Heart right ventricle (tissue), 16 donors: ENCODE measurements at places on chromosomes 5 and 9. TPM values are rescaled to one million over a fixed set of nuclear protein-coding genes. Genes with fewer than 3 reads are reported as not detected.

DNA sequence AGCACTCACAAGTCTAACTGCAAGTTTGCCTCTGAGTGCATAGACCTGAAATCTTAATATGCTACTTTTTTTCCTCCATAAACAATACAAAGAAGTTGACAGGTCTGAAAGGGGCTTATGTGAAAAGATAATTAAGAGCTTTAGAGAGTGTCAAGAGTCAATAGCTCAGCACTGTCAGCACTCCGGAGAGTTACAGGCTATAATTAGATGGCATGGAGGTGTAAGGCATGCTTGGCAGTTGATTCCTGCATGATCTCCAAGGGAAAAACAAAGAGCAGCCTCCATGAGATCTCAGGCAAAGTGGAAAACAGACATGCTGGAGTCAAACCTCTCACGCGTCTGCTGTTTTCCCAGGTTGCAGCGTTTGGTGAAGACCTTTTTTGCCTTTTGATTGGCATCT is 468.7 kb downstream of the TLE4 start:
- DNase-seq: no peak

DNA sequence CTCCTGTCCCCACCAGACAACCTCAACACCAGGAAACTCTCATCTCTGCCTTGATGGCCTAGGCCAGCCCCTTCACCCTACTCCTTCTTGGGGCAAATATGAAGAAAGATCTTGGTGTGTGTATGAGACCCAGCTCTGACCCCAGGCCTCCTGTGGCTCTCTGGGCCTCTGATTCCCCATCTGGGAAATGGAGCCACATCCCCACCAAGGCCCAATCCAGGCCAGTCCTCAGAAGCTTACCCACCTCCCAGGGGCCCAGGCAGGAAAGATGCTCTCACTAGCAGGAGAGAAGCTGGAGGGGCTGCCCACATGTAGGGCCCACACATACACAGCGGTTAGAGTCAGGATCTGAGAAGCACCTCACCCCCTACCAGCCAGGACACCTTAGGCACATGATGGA is 38.9 kb downstream of the BICD2 start:
- no peak for DNase-seq

GRCh38 chr5:146902471-146902870 is 23.9 kb upstream of the PPP2R2B start:
- no peak for DNase-seq

DNA sequence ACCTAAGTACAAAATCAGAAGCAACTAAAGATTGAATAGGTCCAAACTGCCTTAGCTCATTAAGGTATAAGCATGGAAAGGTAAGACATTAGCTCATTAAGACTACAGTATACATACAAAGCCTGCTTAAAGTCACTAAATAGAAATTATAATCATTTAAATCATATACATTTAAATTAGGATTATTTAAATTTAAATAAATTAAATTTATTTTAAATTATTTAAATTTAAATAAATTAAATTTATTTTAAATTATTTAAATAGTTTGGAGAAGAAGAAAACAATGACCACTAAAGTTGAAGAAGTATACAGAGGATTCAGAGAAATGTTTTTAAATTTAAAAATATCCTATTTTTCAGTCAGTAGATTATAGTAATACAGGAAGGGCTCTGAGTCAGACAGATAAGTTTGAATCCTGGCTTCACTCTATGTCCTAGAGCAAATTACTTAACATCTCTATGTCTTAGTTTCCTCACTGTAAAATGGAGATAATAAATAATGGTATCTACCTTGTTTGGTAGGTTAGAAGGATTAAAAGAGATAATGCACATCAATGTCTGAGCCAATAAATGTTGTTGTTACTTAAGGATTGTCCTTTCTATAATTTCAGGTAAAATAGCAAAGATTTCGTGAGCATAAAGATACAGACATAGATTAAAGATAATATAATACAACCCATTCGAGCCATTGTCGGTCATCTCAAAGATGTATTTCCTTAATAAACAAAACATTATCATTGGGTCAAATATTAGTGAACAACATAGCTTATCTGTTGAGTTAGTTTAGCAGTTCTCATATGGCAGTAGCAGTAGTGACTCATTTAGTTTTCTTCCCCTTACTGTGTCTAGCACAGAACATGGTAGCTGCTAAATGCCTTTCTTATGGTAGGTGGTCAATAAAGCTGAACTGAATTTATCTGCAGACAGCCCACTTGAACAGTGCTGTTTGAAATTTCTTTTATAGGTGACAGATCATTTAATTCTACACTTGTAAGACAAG is 100.6 kb downstream of the KIAA0825 start:
- DNase-seq: no peak

DNA sequence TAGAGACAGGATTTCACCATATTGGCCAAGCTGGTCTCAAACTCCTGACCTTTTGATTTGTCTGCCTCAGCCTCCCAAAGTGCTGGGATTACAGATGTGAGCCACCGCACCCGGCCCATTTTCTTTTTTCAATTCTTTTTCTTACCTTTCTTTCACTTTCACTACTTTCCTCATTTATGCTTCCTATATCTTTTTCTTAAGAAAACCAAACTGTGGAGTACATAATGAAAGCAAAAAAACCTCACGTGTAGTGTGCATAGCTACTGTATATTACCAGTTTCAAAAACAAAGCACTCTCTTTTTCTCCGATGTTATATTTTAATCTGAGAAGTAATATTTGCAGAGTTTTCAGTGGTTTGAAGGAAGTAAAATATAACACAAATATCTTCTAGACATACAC is 8.0 kb upstream of the CAST start:
- no peak for DNase-seq

DNA sequence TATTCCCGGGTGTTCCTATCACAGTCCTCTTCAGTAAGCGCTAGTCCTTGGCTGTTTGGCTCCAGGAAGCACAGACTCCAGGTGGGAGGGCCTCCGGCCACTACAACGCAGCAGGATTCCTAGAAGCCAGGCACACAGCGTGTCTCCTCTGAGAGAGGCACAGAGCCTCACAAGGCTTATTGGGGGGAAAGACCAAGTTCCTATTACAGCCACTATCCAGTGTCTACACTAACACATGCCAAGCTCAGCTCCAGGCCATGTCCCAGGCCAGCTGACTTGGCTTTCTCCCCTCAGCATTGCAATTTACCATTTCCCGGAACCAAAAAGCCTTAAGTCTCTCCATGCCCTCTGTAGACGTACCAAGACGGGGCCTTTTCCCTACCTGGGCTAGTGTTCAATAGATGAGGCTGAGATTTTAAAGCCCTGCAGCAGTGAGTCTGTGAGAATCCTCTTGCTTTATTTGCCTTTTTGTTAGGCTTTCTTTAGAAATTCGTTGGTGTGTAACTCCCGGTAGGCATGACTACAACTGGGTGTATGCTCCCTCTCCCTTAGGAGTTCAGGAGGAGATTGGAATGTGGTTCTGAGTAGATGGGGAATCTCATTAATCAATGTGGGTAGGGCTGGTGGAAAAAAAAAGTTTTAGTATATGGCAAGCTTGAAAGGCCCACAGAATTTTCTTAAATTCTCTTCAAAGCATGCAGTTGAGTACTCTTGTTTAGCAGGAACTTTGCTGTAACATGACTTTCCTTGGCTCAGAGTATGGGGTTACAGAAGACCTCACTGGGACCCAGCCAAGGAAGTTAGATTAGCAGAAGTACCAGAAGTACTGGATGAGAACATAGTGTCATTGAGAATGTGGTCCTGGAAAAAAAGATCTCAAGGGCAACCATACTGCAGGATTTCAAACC is 84.3 kb upstream of the SLC1A3 start:
- DNase-seq: peak; percentile 48

GRCh38 chr5:7016999-7017747 is 303.9 kb downstream of the TENT4A start:
- DNase-seq: no peak

Gene ROR2
- 0.49 TPM for polyA plus RNA-seq

Gene MELK
- 0.17 TPM for polyA plus RNA-seq

Gene SRD5A1
- polyA plus RNA-seq: 1.0 TPM
